CD4-positive, alpha-beta T cell treated with Interleukin-10 for 1 hour (primary cell): ENCODE measurements at places on chromosomes 2 and 18.

GRCh38 chr2:181998891-181999654, 13.4 kb downstream of the PPP1R1C start:
- DNase-seq, result no peak

GRCh38 chr18:6979954-6980353, 137.6 kb downstream of the LAMA1 start:
- DNase-seq, result no peak

DNA sequence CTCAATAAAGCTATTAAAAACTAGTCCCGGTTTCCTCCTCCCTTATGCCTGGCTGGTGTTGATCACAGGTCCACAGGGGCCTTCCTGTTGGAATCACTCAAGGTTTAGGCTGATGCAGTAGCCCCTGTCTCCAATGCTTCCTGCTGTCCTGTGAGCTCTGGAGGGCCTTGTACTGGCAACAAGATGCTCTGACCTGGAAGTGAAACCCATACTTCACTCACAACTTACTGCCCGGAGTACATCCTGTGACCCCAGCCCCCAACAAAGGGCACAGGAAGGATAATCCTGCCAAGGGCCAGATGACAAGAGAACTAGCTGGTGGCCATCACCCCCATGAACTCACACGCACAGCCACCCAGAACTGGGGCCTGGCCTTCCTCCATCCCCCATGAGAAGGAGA, 50.3 kb downstream of the ZBTB7C start:
- DNase-seq, result no peak

DNA sequence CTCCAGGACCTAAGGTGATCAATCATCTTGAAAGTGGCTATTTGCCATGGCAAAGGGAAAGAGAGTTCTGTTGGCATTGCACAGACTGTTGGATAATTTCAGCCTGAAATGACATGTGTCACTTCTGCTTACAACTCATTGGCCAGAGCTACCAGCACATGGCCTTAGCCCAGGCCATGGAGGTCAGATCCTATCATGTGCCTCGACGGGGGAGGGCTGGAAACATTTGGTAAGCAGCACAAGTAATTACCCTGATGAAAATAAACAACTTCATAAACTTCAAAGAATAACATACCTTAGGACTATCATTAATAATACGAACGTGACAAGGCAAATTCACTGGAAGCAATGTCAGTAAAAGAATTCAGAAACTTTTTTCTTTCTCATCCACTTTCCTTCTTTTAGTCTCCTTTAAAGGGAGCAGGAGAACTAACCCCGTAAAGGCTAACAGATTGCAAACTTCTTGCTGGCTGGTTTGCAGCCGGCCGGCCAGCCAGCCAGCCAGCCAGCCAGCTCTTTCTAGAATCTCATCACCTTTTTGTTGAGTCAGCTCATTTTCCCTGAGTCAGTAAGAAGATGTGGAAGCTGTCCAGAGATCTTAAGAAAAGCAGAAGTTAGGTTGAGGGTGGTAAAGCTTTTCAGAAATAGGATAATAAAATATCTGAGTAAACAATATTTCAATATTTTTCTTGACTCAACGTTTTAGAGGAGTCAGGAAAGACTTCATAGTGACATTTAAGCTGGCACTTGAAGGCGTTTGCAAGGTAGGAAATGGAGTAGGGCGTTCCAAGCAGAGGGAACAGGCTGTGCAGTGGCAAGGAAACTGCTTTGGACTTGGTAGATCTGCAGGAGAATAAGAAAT, 31.9 kb downstream of the CNRIP1 start:
- DNase-seq, result no peak

GRCh38 chr2:214782671-214783070, 26.8 kb downstream of the BARD1 start:
- DNase-seq, result no peak

DNA sequence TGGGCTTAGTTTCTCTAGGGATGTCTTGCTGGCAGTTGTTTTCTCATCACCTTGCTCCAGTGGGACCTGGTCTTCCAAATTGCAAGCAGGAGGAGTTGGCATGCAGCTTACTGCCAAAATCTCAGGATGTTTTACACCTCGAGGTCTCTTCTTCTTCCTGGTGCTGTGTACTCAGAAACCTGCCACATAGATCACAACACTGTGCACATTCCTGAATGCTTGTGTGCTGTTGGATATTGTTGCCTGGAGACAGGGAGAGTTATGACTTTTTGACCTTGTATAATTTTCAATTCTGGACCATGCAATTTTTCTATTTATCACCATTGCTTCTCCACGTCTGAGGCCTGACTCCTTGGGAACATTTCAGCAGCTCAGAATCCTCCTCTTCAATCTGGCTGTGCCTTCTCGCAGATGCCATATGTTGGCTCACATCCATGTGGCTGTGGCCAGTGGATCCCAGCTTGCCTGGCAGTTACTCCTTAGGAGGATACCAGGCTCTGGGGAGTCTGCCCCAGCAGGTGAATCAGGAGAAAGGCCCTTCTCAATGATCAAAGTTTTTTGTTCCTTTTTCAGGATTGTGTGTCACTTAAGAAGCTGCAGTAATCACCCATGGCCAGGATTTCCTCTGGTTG, 489.3 kb downstream of the TSN start:
- DNase-seq, result no peak

DNA sequence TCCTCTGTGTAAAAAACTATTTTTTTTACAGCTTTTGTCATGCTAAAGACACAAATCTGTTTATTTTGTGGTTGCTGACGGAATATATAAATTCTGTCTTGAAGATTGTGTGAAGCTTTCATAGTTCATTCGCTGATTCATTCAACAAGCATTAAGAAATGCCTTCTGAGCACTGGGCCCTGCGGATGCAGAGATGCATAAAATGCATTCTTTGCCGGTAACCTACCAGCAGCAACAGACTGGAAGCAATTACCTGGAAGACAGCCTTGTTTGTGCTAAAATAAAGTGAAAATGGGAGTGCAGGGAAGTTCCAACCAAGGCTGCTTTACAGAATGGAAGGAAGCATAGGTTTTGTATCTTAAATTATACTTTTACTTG, 119.7 kb downstream of the PMAIP1 start:
- no peak for DNase-seq

DNA sequence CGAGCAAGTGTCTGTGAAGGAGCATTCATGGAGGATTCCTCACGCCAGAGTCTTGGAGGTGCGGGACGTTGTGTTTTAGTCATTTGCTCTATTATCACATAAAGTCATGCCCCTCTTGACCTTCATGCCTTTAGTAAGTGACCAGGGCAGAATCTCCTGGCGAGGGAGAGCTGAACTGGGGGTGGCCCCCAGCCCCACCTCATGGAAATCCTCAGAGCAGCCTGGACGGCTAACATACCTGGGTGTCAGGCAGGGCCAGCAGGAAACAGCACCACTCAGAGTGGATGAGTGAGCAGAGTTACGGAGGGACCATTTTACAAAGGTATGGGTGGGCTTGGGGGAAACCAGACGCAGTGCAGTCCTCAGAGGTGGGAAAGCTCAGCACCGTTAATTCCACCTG, 56.1 kb downstream of the MCFD2 start:
- no peak for DNase-seq

- no peak for DNase-seq
Observed at GRCh38 chr18:56580026-56580425, 58.4 kb downstream of the TXNL1 start.

- DNase-seq, result peak; percentile 41
Observed at GRCh38 chr2:237752761-237753165, 45.8 kb upstream of the RBM44 start.

DNA sequence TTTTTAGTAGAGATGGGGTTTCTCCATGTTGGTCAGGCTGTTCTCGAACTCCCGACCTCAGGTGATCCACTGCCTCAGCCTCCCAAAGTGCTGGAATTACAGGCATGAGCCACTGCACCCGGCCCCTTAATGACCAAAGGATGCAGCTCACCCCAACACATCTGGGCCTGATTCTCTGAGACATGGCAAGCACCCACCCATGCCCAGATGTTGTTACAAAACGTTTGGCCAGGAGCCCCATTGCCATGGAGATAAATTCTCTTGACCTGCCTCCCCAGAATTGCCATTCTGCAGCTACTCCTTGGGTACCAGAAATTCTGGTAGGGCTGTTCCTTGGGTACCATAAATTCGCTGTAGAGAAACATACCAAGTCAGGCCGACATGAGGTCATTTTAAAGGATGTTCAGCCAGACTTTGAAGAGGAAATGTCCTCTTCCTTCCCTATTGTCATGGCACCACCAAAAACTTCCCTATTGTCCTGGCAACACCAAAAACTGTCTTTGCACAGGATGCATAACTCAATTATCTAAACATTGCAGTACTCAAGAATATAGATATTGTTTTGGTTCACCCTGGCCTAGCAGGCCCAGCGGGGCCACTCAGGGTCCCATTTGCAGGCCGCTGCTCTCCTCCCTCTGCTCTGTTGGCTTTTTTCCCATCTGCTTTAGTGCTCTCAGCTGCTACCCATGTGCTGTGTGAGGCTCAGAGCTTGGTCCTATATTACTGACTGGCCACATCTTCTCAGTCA, 160.9 kb upstream of the TTC39C start:
- no peak for DNase-seq

- DNase-seq, result no peak
Observed at GRCh38 chr18:22467760-22468553, 50.2 kb upstream of the CTAGE1 start.

GRCh38 chr2:54191361-54192135, 64.5 kb downstream of the TSPYL6 start:
- DNase-seq, result no peak

- no peak for DNase-seq
Observed at GRCh38 chr2:85560812-85561279, 447 bp downstream of the GGCX start.

DNA sequence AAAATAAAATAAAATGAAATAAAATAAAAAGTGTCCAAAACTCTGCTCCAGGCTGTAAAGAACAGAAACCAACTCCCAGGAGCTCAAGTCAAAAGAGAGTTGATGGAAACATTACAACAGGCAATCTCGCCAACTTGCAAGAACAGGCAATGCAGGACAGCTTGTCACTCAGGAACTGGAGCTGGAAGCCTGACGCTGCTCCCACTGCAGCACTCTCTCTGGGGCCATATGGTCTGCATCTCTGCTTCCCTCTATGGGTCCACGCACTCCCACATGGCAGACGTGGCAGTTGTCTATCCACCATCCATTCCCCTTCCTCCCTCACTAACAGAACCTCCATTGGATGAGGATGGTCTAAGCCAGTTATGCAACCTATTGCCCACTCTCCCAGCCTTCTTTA, 23.3 kb upstream of the ARPC2 start:
- no peak for DNase-seq

DNA sequence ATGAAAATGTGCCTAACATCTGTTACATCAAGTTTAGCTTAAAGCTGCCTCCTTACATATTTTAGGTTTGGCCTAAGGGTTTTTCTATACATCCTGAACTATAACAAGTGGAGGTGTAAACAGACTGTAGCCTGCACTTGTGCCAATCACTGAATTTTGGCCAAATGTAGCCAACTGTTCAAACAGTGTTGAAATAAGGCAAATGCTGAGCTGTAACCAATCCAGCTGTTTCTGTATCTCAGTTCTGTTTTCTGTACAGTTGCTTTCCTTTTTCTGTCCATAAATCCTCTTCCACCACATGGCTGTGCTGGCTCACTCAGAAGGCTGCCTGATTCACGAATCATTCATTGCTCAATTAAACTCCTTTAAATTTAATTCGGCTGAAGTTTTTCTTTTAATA, 19.2 kb upstream of the CAPN13 start:
- no peak for DNase-seq

DNA sequence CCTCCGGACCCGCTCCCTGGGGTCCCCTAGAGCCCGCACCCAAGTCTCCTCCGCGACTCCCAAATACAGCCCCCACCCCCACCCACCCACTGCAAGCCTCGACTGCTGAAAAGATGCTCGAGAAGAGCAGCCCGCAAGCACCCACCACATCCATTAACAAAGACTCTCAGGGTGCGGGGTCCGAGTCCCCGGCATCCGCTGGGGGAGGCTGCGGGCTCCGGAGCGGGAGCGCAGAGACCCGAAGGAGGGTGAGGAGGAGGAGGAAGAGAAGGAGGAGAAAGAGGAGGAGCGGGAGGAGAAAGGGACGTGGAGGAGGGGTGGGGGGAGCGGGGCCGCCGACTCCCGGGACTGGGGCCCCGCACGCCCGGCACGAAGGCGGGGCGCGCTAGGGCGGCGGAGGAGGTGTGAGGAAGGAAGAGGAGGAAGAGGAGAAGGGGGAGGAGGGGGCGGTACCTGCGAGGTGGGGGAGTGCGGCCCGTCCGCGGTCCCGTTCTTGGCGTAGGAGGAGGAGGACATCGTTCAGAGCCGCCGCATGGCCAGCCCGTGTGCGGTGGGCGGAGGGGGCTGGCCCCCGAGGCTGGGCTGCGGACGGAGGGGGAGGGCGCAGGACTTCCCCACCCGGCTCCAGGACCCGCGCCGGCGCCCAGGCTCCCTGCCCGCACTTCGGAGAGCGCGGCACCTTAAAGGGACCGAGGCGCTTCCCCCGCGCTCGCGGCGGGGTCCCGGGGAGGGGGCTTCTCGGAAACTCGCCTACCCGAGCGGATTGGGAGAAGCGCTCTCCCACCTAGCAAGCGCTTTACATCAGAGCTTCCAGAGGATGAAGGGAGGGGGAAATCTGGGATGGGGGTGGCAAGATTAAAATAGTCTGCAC, at the start of gene CACNB4:
Gene CACNB4, minus strand, starts transcription at position 549 of the 871 bp plus-strand sequence.
- no peak for DNase-seq

GRCh38 chr18:39806525-39806924, 2148.5 kb upstream of the PIK3C3 start:
- no peak for DNase-seq

- DNase-seq, result no peak
Observed at GRCh38 chr2:183349091-183349490, 224.8 kb downstream of the NUP35 start.

GRCh38 chr2:70014959-70015358, 53.5 kb upstream of the ASPRV1 start:
- DNase-seq, result no peak

- DNase-seq, result no peak
Observed at GRCh38 chr18:44548291-44549221, 132.1 kb upstream of the SETBP1 start.
